Stimulated activated CD8-positive, alpha-beta memory T cell treated with anti-CD3 and anti-CD28 coated beads, Interleukin-15, amount 100 ng/mL, for 24 hours (primary cell): ENCODE measurements at places on chromosomes 13 and 19.

DNA sequence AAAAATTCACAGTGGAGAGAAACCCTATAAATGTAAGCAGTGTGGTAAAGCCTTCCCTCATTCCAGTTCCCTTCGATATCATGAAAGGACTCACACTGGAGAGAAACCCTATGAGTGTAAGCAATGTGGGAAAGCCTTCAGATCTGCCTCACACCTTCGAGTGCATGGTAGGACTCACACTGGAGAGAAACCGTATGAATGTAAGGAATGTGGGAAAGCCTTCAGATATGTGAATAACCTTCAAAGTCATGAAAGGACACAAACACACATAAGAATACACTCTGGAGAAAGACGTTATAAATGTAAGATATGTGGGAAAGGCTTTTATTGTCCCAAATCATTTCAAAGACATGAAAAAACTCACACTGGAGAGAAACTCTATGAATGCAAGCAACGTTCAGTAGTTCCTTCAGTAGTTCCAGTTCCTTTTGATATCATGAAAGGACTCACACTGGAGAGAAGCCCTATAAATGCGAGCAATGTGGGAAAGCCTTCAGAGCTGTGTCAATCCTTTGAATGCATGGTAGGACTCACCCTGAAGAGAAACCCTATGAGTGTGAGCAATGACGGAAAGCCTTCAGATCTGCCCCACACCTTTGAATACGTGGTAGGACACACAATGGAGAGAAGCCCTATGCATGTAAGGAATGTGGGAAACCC, 16.1 kb upstream of the ZNF439 start:
- DNase-seq: no peak

DNA sequence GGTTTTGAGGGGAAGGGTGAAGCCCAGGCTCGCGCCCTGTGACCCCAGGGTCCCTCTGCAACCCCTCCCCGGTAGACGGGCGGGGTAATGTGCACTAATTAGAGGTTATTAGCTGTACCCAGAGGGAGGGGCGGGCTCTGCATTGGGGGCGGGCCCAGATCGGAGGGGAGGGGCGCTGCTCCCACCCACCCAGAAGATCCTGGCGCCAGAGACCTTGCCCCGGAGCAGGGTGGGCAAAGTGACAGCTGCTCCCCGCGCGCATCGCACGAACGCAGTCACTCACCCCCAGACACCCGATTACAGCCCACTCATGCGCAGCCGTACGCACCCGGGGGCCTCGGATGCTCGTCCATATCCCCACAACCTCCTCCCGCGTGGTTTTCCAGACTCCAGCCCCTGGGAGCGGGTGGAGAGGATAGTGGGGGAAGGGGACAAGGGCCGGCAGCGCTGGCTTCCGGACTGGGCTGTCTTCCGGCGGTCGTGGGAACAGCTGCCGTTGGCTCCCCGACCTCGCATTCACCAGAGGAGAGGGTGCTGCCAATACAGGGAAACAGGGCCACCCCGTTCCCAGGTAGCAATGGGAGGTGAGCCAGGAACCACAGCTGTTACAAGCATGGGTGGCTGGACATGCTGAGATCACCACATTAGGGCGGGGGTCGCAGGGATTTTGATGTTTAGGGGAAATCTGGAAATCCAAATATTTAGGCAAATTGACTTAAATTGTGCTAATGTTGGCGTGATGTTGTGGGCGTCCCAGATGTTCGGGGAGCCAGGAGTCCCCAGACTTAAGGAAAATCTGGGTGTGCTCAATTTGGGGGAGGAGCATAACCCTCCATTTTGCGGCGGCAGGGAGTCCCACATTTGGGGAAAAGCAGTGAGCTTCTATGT, 2.9 kb upstream of the HOOK2 start:
- no peak for DNase-seq

- no peak for DNase-seq
Observed at GRCh38 chr19:54352041-54352440, 12.7 kb downstream of the LAIR1 start.

DNA sequence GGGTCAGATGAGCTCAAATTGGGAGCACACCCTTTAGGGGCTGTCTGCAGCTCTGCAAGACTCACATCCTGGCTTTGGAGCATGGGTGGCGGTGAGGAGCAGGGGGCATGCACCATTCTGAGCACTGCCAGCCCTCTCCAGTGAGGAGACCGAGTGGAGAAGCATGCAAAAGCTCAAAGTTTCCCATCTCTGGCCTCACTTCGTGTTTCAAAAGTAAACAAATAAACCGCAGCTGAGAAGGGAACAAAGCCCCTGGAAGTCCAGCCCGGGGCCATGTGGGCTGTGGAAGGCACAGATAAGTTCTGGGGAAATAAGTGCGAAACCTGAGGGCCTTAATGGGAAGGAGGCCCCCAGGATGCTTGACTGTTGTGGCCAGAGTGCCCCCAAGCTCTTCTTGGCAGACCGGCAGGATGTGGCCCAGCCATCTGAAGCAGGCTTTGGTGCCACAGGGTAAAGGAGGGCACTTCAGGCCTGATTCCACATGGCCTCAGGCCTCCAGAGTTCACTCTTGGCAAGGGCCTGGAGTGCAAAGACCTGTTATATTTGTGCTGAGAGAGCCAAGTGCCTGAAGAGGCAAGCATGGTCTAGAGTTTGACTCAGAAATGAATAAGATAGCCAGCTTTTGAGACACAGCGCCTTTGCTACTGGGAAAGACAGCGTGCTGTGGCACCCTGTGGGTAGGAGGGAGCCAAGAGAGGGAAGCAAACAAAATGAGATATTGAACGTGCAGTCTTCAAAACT, 1.2 kb downstream of the MEDAG start:
- no peak for DNase-seq

- no peak for DNase-seq
Observed at GRCh38 chr13:23175920-23176319, 4.9 kb upstream of the SGCG start.
